Right ventricle myocardium inferior (tissue), 1 donor: ENCODE measurements at places on chromosomes 12 and 14. TPM values are rescaled to one million over a fixed set of nuclear protein-coding genes. Genes with fewer than 3 reads are reported as not detected.

EIF5 gene
- 252 TPM for total RNA-seq

MYF5 gene
- not detected for total RNA-seq

FOXN4 gene
- not detected for total RNA-seq

PPP1R1A gene
- 239 TPM for total RNA-seq

PLEKHD1 gene
- 0.32 TPM for total RNA-seq

ANKRD33 gene
- not detected for total RNA-seq

PTPRR gene
- 1.2 TPM for total RNA-seq

AGAP2 gene
- 7.8 TPM for total RNA-seq

AMDHD1 gene
- 0.49 TPM for total RNA-seq

GABARAPL1 gene
- 282 TPM for total RNA-seq

SENP1 gene
- 7.7 TPM for total RNA-seq

EAPP gene
- total RNA-seq: 16.7 TPM

FAM177A1 gene
- 66.5 TPM for total RNA-seq

RNF212B gene
- not detected for total RNA-seq

CD69 gene
- total RNA-seq: 0.32 TPM

PRR4 gene
- 1.8 TPM for total RNA-seq

C14orf180 gene
- total RNA-seq: 40.0 TPM

KRT83 gene
- total RNA-seq: not detected

NUDT14 gene
- 33.9 TPM for total RNA-seq

RABGGTA gene
- total RNA-seq: 21.5 TPM

IL22 gene
- not detected for total RNA-seq

HOXC9 gene
- not detected for total RNA-seq

TOMM20L gene
- not detected for total RNA-seq

AQP6 gene
- not detected for total RNA-seq

TUBA1C gene
- 86.2 TPM for total RNA-seq

B4GALNT3 gene
- 36.6 TPM for total RNA-seq

GCH1 gene
- 2.4 TPM for total RNA-seq

SLC25A47 gene
- not detected for total RNA-seq

NGB gene
- not detected for total RNA-seq

PIANP gene
- 0.27 TPM for total RNA-seq

HRK gene
- 0.11 TPM for total RNA-seq

KCNC2 gene
- total RNA-seq: not detected

CLEC2B gene
- total RNA-seq: 6.8 TPM

ATL1 gene
- total RNA-seq: 1.1 TPM

HOXC4 gene
- total RNA-seq: not detected

KRT7 gene
- total RNA-seq: not detected

VWF gene
- 244 TPM for total RNA-seq

CNTN1 gene
- total RNA-seq: 0.73 TPM

MGAT4C gene
- total RNA-seq: 4.4 TPM

SDSL gene
- total RNA-seq: 8.5 TPM

SLC38A4 gene
- 2.8 TPM for total RNA-seq

NT5DC3 gene
- 3.1 TPM for total RNA-seq

ENDOU gene
- total RNA-seq: not detected

KRT6C gene
- not detected for total RNA-seq

CHURC1 gene
- total RNA-seq: 98.2 TPM

GMFB gene
- 24.9 TPM for total RNA-seq

OTOGL gene
- 0.38 TPM for total RNA-seq

PLEK2 gene
- not detected for total RNA-seq

KRT85 gene
- total RNA-seq: not detected

NTN4 gene
- 74.5 TPM for total RNA-seq

MUCL1 gene
- total RNA-seq: not detected

GYS2 gene
- not detected for total RNA-seq

ACOT2 gene
- total RNA-seq: 232 TPM

TCL1A gene
- total RNA-seq: not detected

POTEM gene
- total RNA-seq: not detected

CD4 gene
- 13.4 TPM for total RNA-seq

FBLN5 gene
- 85.3 TPM for total RNA-seq

SELPLG gene
- total RNA-seq: 4.9 TPM

BICDL1 gene
- 0.87 TPM for total RNA-seq

CCT2 gene
- 100 TPM for total RNA-seq
